ENCODE measurements at places on chromosomes 12 and 14.

- DNase-seq = no peak
Observed at GRCh38 chr14:90649083-90649482, 167.1 kb downstream of the TTC7B start.

DNA sequence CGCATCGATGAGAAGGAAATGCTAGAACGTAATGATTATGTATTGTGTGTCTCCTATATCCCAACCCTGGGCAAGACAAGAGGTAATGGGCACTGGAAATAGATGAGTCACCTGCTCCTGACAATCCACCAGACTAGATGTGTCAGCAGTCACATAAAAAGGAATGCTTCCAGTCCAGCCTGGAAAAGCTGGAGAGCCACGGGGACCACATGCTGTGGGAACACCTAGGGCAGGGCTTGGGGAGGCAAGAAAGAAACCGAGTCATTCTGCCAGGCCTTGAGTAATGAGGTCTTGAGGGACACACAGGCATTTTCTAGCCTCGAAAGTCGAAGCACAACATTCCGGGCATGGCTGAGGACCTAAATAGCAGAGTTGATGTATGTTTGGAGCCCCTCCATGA, 716.7 kb upstream of the TMEM132C start:
- no peak for DNase-seq

GRCh38 chr12:91507754-91508153, 325.1 kb upstream of the DCN start:
- DNase-seq = no peak

GRCh38 chr14:41859336-41859735, 252.7 kb downstream of the LRFN5 start:
- no peak for DNase-seq

- DNase-seq = no peak
Observed at GRCh38 chr12:108821407-108822397, 35.7 kb downstream of the SSH1 start.

- no peak for DNase-seq
Observed at GRCh38 chr12:55724226-55724939, 4.2 kb downstream of the RDH5 start.

DNA sequence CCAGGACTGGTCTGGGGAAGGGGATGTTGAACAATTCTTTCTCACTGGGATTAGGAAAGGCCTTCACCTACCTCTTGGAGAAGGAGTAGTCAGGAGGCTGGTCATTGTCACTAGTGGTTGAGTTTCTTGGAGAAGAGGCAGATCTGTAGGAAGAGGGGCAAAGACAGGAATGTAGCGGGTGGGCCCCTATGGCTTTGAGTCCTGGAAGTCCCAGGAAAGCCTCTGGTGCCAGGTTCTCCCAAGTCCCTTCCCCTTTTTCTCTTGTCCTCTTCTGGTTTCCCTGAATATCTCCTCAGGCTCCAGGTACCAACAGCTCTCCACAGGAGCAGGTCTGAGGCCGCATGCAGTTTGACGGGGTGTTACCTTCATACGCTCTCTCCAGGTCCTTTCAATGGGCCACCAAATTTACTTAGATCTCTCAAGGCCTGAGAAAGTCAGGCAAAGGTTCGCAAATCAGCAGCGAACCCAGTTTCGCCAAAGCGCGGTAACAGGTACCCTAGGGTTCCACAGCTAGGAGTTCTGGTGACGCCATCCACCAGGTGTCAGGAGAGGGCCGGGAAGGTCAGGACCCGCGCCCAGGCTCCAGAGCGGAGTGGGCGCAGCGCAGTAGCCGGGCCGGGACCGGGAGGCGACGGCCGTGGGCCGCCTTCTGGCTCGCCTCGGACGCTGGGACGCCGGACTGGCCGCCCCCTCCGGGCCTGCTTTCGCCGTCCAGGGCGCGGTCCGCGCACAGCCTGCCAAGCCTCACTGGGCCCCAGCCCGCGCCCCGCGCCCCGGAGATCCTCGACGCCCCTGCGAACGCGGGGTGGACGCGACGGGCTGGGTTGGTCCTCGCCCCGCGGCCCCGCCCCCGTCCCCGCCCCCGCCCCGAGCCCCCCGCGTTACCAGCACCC, 795 bp downstream of the SMAGP start:
- no peak for DNase-seq

GRCh38 chr12:30816742-30817465, 62.2 kb upstream of the CAPRIN2 start:
- no peak for DNase-seq

- DNase-seq = no peak
Observed at GRCh38 chr12:81570234-81570633, 188.9 kb downstream of the PPFIA2 start.

DNA sequence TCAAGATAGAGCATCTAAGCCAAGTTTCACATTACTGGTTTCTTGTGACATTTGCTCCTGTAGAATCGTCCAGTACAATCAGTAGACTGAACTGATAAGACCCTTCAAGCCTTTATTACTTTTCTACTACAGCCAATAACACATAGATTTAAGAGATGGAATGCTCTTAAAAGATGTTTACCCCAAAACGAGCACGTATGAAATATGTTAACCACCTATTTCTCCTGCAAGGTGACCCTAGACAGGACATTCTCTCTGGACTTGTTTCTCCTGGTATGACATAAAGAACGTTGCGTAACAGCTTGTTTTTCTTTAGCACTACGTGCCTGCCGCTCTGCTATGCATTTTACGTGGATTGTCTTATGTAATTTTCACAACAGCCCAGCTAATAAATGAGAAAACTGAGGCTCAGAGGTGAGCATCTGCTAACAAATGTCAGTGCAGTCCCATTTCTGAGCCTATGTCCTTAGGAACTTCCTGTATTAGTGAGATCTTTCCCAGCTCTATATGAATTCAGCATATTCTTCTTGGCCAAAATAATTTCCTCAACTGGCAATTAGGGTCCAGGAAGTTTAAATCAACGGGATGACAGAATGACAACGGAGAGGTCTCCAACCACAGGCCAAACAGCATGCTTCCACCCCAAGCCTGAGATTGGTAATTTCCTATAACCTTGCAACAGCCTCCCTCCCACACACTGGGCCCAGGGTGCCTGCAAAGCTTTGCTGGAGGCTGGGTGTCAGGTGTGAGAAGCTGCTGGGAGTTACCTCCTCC, 3.7 kb downstream of the NFKBIA start:
- DNase-seq = no peak

- no peak for DNase-seq
Observed at GRCh38 chr14:67151082-67151666, 38.1 kb upstream of the GARIN2 start.

DNA sequence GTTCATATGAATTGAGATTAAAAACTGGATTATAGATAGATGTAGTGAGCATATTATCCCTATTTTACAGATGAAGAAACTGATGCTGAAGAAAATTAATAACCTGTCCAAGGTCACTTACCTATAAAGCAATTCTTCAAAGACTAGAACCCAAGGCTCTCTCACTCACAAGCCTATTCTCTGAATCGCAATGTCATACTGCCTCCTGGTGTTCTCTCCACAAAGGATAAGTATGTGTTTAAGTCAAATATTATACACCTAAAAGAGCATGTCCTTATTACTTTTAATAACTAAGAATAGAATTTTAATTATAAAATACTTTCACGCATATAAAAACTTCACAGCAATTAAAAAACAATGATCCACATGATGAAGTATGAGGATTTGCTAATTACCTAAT, 721.3 kb upstream of the USP15 start:
- DNase-seq = no peak

DNA sequence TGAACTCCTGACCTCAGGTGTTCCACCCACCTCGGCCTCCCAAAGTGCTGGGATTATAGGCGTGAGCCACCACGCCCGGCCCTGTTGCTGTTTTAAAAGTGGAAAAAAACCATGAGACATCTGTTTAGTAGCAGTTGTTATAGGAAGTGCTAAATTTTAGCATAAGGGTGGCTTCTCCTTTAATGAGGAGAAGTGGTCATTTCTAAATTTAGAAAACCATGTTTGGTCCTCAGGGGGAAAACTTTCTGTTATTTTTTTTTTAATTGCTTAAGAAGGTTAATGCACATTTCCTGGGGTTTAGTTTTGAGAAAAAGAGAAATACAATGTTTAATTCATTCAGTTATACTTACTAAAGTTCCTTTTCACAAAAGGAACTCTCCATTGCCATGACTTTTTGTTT, 102.1 kb downstream of the MYRFL start:
- no peak for DNase-seq
